CD4-positive, alpha-beta T cell treated with Interleukin-15 for 4 hours (primary cell): ENCODE measurements at places on chromosomes 4 and X.
A peak's percentile ranks its signal among the peaks of the same experiment; 100 is the strongest.

DNA sequence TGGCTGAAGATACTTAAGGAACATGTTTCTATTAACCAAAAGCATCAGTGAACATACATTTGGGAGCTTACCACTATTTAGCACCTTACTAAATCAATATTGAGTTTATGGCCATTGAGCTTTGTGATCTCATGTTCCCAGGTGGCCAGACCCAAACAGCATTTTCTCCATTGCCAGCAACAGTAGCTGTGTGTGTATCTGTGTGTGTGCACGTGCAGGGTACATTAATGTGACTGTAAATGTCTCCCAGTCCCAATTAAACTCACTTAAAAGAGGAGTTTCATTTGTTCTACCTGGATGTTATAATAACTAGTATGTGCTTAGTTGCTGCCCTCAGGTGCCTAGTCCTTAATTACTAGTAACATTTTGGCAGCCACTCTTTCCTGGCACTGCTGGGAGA, 282.4 kb downstream of the NR3C2 start:
- no peak for DNase-seq

DNA sequence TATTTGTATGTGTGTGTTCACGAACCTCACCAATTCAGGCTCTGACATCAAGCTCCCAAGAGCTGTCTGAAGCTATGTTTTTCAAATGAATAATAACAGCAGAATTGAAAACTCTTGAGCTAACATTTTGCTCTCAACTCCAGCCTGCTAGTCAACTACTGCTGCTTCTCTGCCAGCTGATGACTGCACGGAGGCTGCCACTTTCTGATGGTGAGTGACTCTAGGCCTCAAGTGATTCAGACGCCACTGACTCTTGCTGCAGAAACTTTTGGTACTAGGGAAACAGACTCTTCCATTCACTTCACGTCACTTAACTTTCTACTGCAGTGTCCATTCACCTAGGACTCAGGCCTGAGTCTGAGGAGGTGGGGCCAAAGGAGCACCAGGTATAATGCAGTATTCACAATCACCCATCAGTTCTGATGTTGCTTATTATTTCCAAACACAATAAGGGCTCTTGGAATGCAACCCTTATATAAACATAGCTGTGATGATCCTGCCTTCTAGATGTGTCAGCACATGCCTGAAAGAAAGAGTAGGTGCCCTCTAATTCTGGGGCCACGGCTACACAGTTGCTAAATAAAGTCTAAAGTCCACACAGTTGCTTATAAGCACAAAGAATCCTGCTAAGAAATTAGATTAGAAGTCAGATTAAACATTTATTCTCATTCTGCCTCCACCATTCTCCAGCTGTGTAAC, 16.0 kb downstream of the PRDM8 start:
- DNase-seq = no peak

GRCh38 chr4:1717129-1718094, 3.7 kb downstream of the TMEM129 start:
- DNase-seq = no peak

- peak; percentile 28 for DNase-seq
Measured at GRCh38 chr4:52641854-52642563, 17.1 kb downstream of the USP46 start.

DNA sequence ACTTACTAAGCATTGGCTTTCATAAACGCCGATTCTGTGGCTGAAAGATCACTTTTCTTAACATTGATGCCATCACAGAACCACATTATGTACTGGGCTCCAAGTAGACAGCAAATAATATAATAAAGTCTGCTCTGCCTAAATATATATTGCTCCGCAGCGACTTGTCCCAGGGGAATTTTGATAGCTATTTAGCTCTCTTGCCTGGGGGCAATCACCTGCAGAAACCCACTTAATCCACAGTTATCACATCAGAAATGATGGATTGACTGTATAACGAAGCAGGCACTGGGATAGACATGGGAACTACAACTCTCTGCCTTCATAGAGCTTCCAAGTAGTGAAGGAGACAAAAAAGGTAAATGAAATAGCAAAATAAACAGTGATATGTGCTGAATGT, 48.0 kb upstream of the MYOZ2 start:
- DNase-seq = no peak

DNA sequence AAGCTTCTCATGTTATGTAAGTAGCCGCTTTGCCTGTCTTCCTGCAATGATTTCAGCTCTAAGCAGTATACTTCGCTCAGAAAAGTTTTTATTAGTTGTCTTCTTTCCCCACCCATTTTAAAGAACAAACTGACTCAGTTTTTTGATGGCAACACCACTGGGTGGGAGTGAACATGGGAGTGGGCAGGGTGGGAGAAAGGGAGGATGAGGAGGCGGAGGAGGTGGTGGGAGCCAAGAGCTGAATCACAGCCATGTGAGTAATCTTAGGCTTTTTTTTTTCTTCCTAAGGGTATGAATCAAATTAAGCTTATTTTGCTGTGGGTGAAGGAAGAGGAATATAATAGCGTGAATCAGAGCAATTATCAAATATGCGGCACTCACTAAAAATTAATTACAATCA, 574.3 kb upstream of the DIPK2B start:
- no peak for DNase-seq

DNA sequence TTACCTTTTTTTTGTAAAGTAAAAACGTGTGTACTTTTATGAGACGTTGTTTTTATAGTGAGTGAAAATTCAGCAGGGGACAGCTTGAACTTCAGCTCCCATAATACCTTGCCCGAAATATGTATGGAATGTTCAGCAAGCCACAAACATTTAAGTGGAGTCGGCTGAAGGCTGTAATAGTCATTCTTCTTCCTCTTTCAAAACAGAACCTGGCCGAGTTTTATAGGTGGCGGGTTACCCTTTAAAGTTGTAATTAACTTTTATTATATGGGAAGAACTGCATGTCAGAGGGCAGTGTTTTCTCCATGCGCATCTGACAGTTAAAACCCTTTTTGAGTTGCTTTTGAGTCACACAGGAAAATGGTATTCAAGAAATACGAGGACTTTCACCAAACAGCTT, 50.7 kb downstream of the CLDN34 start:
- DNase-seq = no peak

DNA sequence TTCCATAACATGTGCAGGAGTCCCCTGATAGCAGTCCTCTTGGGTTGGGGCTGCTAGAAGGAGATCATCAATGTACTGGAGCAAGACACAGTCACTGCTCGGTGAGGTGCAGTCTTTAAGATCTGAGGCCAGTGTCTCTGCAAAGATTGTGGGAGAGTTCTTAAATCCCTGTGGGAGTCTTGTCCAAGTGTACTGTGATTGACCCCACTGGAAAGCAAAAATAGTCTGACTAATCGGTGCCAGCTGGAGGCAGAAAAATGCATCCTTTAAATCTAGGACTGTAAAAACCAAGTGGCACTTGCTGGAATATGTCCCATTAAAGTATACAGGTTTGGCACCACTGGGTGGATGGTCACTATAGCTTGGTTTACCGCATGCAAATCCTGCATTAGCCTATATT, 31.1 kb downstream of the SULT1E1 start:
- no peak for DNase-seq

- DNase-seq = no peak
Measured at GRCh38 chr4:114237997-114238396, 258.6 kb upstream of the ARSJ start.

- no peak for DNase-seq
Measured at GRCh38 chrX:31323658-31324057, 251.8 kb upstream of the FTHL17 start.

GRCh38 chr4:152155070-152155469, 380.8 kb downstream of the FBXW7 start:
- no peak for DNase-seq

DNA sequence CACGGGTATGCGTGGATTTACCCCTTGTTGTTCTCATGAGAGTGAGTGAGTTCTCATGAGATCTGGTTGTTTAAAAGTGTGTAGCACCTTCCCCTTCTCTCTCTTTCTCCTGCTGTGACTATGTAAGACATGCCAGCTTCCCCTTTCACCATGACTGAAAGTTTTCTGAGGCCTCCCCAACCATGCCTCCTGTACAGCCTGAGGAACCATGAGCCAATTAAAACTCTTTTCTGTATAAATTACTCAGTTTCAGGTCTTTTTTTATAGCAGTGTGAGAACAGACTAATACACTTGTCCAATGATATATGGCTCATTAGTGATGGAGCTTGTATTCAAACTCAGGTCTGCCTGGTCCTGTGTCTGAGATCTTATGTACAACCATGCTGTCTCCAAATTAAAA, 28.5 kb upstream of the RTL3 start:
- no peak for DNase-seq

DNA sequence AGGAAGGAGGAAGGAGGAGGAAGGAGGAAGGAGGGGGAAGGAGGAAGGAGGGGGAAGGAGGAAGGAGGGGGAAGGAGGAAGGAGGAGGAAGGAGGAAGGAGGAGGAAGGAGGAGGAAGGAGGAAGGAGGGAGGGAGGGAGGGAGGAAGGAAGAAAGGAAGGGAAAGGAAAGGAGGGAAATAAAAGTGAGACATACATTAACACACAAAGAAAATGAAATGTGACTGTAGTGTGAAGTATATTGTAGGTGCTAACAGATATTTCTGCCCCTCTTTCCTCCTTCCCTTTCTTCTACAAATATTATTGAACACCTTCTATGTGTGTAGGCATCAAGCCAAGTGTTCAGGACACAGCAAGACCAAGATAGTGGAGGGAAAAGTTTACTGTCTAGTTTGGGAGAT, 26.4 kb upstream of the PROM1 start:
- DNase-seq = no peak

DNA sequence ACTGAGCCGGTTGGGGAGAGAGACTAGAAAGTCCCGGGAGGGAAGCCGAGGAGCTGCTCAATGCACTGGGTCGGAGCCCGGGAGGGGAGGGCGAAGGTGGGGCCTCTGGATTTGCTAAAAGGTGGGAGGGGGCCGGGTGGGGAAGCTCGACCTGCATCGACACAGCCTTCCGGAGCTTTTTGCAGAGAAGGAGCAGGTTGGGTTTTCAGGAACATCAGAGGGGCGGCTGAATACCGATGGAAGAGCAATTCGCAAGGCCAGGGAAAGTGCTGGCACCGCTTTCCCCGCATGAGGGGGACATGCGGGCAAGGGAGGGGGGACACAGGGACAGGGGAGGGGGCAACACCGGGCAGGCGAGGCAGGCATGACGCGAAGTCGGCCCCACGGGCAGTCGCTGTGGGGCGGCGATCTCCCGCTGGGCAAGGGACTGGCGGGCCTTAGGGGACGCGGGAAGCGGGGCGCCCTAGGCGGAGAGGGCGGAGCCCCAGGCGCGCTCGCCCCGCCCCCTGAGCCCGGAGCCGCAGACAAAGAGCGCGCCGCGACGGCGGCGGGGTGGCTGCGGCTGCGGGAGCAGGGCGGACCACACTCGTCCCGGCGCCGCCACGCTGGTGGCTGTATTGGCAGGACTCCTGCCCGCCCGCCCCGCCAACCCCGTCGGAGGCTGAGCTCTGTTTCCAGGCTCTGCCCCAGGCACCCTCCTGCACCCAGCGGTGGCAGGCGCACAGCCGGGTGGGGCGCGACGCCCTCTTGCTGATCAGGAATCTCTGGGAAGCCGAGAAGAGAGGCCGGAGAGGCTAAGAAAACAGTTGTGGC, 11.6 kb downstream of the PDZD4 start:
- DNase-seq = peak; percentile 33

DNA sequence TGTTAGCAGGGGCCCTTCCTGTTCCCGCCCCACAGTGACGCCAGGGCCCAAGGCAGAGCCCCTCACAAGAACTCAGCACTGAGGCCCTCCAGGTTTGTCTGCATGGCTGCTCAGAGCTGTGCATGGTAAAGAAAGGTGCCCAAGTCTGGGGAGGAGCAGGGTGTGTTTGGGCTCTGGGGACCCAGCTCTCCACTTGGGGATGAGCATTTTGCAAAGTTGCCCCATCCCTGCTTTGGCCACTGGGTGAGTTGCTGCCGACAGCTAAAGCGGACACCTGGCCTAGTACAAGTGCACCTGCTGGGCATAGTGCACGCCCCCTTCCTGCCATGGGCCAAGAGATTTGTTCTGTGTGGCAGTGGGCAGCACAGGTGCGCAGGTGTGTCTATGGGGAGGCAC, 2.0 kb upstream of the MXD4 start:
- DNase-seq = no peak

GRCh38 chrX:153525451-153525850, 8.0 kb downstream of the ATP2B3 start:
- DNase-seq = no peak

DNA sequence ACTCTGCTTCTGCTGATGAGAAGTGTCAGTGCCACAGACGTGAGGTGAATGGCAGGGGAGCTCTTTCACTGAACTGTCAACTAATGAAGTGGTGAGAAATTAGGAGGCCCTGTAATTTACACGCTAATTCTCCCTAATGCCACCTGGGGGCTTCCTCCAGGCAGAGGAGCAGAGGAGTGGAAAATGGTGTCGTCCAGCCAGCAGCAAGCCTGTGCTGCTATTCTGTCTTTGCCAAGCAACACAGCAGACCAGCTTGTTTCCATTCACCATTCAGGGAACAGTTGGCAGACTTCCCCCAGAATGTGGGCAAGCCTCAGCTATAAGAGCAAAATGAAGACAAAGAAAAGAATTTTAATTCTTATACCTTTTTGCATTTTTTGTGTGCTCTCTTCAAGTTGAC, 245.2 kb upstream of the TET2 start:
- no peak for DNase-seq

DNA sequence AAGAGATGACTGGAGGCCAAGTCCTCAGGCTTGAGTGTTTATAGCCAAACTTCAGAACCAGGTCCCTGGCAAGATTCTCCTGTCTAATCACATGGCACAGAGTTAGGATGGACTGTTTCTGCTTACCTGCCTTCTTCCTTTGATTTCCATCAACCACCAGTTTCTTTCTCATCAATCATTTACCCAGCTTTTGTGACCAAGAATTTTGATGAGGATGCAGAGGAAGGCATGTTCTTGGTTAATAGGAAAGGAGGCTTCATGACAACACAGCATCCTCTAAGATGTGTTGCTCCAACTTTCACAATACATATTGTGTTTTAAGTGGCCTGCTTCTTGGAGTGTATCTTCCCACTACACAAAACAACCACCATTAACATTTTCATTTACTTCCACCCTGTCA, 65.3 kb downstream of the NFKB1 start:
- no peak for DNase-seq

GRCh38 chr4:18881556-18881955, 860.0 kb upstream of the LCORL start:
- DNase-seq = no peak

DNA sequence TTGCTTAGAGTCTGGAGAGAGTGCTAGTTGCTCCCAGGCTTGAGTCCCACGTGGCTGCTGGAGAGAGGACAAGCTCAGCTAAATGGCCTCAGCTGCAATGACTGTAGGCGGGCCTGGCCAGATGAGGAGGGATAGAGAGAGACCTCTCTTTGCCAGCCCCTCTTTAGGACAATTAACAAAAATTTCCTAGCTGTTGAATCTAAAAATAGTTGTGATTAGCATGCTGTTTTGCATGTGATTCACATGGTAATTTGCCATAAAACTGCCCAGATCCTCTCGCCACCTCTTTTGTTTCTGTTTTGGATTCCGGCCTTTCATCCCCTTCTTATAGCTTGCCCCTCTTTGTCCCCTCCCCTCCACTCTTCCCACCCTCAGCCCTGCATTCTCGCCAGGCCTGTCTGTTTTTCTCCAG, 28.9 kb upstream of the PRPS1 start:
- no peak for DNase-seq
